ENCODE measurements at places on chromosomes 3 and 15.
A peak's percentile ranks its signal among the peaks of the same experiment; 100 is the strongest.

- no peak for DNase-seq
These were observed 62.2 kb downstream of the UMPS start for GRCh38 chr3:124792341-124793040.

GRCh38 chr3:17761563-17761962 is 19.1 kb upstream of the TBC1D5 start:
- no peak for DNase-seq

DNA sequence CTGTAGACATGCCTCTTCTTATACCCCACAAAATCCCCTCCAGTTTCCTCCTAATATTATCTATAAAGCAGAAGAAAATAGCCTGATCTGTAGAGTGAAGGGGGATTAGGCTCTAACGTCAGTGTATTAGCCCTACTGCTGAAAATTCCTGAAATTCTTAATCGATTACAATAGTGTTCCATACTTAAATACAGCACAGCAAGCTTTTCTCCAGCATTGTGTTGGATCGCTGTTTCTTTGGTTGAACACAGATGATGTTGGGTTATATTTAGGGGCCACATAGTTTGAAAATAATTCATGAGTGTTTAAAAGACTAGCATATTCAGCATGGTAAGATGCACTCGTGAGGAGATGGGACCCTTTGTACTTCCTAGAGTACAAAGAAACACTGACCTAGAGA is 52.5 kb downstream of the PIAS1 start:
- no peak for DNase-seq

GRCh38 chr3:123380261-123380660 is 68.6 kb downstream of the ADCY5 start:
- no peak for DNase-seq

DNA sequence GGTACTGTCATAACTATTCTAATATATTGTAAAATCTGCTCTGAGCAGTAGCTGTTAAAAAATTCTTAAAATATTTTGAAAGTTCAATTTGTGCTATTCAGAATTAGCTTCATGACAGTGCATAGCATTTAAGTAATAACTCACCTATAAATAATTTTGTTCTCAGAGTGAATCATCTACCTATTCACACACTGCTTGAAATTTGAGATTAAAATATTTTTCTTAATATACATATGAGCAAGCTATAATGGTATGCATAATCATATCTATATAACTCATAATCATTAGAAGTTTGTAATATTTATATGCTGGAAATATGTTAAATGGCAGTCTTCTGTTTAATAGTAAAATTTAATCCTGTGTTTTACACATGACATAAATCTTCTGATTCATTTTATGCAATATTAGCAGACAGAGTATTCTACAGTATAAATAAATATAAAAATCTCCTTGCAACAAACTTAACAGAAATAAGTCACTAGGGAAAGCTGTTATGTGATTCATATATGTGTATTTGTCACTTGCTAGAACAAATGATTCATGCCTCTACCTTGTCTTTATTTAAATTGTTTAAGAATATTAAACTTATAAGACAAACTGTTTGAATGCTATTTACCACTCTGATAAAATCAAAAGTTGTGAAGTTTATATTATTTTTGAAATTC is 710.8 kb downstream of the PLOD2 start:
- no peak for DNase-seq

DNA sequence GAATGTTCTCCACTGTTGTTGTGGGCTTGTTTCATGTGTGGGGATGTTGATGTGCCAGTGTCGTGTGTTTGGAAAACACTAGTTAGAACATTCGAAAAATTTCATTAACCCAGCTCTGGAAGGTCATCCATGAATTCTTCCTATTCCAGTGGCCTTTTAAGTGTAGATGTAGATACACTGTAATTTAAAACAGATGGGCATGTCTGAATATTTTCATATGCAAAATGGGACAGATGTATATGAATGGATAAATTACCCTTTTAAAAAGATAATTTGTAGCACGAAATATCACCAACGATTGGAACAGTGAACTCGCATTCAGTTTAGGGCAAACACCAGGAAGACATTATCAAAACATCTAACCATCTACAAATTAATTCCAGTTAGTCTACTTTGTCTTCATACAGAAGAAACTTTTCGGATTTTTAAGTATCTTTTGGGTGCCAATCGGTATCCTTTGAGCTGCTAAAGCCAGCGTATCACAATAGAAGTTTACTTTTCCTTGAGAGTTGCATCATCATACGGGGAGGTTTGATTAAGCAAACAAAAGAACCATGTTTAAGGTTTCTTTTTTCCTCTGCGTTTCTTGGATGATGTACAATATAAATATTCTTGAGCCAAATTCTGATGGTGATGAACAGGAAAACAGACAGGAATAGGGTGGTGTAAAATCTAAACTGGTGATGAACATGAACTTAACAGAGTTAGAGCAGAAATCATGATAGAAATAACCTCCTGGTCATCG is 528.1 kb downstream of the FOXP1 start:
- no peak for DNase-seq

DNA sequence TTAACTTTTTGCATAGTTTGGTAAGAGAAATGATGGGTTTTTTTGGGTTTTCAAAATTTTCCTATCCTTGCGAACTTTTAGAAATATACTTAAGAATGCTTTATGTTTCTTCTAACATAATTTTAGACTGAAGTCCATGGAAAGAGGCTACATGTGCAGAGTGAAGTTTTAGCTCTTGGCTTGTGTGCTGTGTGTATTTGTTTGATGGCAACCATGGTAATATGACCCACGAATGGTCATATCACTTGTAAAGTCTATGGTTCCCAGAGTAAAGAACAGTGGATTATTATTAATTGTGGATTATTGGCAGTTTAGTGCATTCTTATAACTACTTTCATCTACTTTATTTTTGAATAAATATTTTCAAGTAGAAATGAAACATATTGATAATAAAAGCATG is 124.0 kb upstream of the GOLGA6L4 start:
- no peak for DNase-seq

DNA sequence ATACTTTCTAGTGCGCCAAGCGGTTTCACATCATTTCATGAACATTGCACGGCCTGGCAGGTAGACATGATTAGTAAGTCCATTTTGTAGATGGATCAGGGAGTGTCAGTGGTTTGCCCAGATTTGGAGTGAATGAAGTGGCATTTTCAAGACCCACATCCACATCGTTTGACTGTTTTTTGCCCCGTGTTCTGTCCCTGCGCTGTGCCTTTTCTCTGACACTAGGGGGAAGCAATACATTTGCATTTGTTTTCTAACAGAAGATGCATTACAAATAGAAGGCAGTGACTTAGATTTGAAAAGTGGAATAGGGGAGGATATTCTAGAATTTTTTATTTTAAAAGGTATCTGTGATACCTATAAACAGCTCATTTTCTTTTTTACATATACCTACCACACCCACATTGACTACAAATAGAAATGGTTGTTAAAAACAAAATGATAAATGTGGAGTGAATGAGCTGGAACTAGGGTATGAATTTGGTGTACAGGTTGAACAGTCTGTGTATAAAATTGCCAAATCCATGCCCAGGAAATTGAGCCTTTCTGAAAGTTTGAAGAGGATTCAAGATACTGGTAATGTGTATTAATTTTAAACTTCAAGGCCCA is 98.0 kb downstream of the USP13 start:
- DNase-seq: peak; percentile 21

DNA sequence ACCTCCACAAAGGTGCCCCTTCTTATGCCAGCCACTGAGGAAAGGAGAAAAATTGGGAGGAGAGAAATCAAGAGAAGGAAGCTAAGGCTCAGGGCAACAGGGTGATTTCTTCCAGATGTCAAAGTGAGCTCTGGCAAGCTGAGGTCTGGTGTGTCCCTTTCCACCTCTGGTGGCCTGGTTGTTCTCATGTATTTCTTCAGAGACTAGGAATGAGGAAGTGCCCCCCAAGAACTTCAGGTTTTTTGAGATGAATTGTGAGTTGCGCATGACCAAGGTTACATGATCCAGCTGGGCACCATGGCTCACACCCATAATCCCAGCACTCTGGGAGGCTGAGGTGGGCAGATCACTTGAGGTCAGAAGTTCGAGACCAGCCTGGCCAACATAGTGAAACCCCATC is 5.6 kb downstream of the RAB6B start:
- DNase-seq: no peak

DNA sequence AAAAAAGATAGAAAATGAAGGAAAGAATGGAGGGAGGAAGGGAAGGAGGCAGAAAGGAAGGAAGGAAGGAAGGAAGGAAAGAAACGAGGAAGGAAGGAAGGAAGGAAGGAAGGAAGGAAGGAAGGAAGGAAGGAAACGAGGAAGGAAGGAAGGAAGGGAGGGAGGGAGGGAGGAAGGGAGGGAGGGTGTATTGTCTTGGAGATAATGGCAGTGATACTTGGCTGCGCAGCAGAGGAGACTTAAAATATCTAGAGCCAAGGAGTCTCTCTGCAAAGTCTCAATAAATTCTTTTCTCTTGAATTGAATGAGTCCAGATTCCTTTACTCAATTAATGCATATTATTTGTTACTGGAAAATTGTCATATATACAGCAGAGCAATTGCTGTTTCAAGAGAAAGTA is 1059.7 kb downstream of the ZPLD1 start:
- no peak for DNase-seq

DNA sequence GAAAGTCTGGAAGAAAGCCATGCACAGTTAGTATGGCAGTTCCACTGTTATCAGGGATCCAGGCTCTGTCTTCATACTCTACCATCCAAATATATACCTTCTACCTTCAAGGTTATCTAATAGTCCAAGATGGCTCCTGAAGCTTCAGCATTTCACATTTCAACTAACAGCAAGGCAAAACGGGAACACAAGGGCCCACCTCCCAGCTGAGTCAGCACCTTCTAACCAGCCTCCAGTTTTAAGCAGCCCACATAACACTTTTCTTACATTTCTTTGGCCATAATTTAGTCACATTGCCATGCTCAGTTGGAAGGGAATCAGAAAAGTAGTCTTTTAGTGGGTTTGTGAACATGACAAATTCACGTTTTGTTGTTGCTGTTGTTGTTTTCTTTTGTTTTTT is 15.4 kb upstream of the MSL2 start:
- DNase-seq: no peak

DNA sequence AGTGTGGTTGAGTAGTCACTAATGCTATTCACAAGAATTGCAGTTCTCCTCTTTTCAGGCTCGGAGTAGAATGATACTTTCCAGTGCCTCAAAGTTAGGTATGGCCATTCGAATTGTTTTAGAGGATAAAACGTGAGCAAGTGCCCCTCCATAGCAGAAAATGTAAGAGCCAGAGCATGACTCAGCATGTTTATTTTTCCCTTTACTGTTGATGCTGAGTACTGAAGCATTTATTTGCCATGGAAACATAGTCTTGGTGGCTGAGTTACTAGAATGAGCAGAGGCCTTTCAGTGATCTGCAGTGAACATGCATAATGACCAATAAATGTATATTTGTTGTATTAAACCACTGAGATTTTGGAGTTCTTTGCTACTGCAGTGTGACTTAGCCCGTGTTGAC is 540.6 kb downstream of the NLGN1 start:
- peak; percentile 51 for DNase-seq

DNA sequence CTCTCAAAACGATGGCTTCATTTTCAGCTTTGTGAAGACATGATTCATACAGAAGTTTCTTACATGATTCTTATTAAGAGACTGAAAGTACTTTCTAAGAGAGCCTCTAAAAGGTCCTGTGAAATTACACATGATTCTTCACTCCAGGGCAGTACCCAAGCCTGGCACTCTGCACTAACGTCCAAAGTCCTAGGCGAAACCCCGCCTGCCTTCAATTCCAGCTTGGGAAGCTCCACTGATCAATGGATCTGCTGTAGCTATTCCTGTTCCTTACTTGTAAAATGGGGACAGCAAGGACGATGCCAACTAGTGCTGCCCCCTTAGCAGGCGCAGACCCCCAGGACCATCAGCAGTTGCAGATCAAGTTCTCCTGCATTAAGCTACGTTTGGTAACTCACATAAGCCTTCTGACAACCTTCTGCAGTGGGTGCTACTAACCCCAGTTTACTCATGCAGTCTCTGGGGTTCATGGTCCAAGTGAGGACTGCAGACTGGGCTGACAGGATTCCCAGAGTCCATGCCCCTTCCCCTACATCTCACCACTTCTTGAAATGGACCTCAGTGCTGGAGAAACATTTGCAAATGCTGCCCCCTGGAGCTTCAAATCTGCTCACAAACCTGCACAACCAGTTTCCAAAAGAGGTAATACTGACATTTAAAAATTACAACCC is 10.6 kb downstream of the CHCHD4 start:
- DNase-seq: no peak

GRCh38 chr3:174951498-174952005 is 92.4 kb downstream of the NAALADL2 start:
- DNase-seq: no peak

GRCh38 chr3:50258979-50259378 is 10.0 kb upstream of the SEMA3B start:
- no peak for DNase-seq

GRCh38 chr3:5376761-5377160 is 189.3 kb downstream of the EDEM1 start:
- peak; percentile 77 for DNase-seq

DNA sequence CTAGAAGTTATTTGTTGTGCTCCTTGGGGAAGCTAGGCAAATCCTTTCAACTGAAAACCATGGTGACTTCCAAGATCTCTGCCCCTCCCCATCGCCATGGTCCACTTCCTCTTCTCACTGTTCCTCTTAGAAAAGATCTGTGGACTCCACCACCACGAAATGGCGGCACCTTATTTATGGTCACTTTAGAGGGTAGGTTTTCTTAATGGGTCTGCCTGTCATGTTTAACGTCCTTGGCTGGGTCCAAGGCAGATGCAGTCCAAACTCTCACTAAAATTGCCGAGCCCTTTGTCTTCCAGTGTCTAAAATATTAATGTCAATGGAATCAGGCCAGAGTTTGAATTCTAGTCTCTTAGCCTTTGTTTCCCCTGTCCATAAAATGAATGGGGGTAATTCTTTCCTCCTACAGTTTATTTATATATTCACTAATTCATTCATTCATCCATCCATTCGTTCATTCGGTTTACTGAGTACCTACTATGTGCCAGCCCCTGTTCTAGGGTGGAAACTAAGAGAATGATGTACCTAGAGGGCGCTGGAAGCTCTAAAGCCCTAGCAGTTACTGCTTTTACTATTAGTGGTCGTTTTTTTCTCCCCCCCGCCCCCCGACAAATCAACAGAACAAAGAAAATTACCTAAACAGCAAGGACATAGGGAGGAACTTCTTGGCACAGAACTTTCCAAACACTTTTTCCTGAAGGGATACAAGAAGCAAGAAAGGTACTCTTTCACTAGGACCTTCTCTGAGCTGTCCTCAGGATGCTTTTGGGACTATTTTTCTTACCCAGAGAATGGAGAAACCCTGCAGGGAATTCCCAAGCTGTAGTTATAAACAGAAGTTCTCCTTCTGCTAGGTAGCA is 657 bp downstream of the PATL2 start:
- no peak for DNase-seq

GRCh38 chr3:126745760-126746394 is 41.8 kb downstream of the CHCHD6 start:
- no peak for DNase-seq
